ENCODE measurements at places on chromosomes 2 and 18.

DNA sequence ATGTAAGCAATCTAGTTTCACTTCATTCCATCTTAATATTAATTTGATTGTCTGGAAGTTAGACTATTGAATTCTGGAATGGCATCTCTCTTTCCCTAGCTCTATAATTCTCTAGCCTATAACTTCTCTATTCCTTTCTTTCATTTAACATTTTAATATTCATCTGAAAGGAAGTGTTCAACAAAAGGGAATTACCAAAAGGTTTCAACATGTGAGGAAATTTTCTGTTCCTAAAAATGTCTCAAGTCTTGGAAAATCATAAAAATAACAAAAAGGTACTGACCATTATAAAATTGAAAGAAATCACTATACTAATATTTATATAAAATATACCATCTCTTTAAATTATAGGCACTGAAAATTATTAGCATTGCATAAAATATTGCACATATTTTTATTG is 228.7 kb downstream of the TXNL1 start:
- DNase-seq: no peak

DNA sequence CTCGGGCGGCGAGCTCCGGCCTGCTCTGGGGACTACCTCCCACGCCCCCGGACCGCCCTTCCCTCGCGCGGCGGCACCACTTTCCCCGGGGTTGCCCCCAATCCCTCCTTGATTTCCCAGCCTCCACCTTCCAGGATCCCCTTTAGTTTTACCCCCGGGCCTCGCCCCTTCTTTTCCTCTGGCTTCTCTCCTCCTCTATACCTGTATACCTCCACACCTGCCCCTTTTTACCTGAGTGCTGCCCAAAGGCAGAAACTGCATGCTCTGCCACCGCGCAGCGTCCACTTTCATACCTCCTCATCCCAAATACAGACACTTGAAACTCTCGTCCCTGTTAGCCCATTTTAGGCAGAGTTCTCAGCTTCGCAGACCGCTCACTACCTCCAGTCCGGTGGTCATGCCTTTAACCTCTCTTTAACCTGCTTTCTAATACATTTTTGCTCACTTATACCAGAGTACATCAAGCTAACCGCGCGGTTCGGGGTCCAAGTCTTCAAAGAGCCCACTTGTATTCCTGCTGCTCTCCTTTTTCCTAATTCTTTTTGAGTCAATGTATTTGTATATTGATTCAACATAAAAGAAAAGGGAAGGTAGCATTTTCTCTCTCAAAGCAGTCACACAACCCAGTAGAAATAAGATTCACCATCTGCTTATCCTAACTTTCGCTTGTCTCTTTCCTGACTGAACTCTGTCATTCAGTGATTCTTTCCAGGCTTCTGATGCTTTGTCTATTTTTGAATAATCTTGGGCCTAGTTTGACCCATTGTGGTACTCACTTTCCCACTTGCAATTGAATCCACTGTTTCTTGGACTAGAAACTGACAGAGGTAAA is 901 bp downstream of the SPOPL start:
- DNase-seq: no peak

DNA sequence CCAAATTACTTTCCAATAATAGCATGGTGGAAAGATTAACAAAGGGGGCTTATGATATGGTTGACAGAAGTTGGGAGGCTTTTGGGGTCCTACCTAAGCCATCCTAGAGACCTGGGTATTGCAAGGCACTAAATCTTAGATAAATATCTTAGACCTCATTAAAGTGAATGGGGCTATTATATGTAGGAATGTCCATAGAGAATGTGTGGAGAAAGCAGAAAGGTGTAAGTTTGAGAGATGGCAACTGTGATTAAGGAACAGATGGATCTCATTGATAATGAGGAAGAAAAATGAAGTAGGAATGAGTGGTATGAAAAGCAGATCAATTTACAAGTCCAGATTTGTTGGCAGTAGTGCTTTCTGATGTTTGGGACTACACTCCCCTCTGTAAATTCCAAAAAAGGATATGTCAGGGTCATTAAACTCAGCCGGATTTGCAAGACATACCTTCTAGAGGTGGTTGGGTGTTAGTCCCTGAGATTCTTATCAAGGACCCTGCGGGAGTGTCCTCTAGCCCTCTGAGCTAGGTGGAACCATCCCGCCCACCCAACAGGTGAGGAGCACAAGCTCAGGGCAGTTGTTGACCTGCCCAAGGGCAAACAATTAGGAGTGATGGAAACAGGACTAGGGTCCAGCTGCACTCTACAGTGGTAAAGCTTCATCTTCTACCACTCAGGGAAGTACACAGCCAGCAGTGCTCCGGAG is 12.1 kb downstream of the TCF7L1 start:
- DNase-seq: no peak

DNA sequence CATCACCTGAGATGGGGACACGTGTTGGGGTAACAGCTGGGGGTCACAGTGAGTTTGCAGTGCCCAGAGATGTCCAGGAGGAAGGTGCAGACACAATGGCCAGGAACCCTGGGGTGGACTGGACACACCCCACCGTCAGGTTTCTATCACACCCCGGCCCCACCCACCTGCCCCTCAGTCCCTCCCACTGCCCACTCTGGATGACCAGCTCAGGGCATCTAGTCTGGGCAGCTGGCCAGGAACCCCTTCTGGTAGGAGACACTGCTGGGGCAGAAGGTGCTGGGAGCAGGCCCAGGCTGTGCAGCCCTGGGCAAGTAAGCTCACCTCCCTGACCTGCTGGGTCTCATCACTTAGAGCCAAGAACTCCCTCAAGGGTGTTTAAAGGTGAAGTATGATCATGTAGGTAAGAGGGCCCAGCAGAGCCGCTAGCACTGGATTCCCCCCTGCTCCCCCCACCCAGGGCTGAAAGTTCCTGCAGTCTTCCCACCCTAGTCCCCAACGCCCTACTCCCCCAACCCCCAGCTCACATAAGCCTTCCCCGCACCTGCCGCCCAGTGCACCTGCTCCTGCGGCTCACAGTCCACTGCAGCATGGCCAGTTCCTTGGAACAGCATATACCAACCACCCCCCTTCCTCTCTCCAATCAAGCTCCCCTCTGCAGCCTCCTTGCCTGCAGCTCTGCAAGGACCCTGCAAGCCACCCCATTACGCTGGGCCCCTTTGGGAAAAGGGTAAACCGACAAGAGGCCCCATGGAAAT is 17.3 kb downstream of the BIN1 start:
- no peak for DNase-seq

GRCh38 chr2:233386382-233387041 is 32.2 kb downstream of the DGKD start:
- DNase-seq: no peak

DNA sequence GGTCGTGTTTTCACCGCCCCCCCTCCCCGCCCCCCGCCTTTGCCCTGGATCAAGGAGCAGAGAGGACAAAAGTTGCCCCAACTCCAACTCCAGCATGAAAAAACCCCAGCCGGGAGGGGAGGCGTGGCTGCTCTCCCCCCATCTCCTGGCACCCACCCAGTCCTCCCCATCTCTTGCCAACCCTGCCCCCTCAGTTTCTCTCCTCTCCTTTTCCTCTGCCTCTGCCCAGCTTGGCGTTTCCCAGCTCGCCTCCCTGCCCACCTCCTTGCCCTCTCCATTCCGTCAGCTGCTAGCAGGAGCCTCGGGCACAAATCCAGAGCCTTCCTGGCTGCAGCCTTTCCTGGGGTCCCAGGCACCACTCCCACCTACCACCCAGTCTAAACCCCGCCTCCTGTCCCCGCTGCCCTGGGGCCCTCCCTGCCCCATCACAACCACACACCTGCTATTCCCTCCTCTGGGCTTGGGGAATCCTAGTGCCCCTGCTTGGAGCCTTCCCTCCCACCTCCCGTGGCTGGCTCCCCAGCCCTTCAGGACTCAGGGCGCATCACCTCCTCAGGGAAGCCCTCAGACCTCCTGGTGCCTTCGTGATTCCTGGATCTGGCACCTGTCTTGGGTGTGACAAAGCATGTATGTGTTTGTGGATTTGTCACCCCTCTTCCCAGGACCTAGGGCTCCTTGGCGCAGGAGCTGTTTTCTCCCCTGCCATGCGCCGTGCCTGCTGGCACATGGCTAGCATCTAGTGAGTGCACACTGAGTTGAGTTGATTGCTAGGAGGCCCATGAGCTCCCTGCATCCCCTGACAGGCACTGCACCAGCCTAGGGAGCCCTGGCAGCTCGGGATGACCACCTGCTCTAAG is 209.1 kb downstream of the TFCP2L1 start:
- DNase-seq: no peak

- no peak for DNase-seq
Measured at GRCh38 chr2:227671170-227671905, 4.7 kb downstream of the SCYGR5 start.

DNA sequence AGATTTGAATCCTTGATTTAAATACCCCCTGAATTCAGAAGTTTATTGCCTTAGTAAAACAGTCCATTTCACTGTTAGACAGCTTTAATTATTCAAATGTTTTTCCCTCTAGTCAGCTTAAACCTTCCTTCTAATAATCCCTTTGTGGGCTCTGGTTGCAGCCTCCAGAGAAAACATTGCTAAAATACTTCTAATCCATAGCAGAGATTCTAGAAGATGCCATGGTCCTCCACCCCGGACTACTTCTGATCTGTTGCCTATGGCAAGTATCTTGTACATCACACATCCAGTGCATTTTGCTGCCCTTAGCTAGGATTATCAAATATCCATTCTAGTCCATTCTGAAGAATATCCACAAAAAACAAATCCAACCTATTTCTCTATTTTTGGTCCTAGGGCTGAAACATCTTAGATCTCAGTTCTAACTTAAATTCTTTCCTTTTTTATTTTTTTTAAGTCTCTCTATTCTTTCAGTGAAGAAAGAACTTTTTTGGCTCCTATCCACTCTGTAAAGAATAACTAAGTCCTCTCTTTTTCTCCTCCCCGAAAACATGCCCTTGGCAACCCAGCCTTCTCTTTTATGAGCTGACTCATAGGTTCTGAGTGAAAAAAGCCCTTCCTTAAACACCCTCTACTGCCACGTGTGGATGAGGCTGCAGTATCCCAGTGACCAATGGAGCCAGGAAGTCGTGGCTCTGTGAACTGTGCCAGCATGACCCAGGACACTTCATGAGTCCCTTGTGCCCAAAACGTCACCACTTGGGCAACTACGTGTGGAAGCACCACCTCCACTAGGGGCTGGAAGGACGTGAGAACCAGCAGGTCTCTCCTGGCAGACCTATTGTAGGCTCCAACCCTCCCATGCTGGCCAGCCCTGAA is 349.8 kb downstream of the TNS1 start:
- peak; percentile 89 for DNase-seq

DNA sequence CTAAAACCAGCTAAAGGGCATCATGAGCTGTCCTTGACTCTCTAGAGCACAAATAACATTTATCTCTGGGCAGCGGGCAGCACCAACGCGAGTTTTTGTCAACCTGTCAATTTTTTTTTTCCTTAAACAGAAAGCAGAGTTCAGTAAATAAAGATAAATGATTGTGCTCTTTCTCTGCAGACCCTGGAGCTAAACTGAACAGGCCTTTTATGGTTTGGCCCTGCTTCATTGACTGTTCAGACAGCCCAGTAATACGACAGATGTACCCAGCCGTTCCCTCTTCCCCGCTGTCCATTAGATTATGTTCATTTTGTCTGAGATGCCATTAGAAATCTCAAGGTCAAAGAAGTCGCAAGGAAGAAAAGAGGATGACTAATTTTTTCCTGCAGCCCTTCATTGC is 280.5 kb upstream of the PIK3C3 start:
- DNase-seq: no peak

GRCh38 chr18:35000457-35000856 is 40.8 kb upstream of the MAPRE2 start:
- no peak for DNase-seq

DNA sequence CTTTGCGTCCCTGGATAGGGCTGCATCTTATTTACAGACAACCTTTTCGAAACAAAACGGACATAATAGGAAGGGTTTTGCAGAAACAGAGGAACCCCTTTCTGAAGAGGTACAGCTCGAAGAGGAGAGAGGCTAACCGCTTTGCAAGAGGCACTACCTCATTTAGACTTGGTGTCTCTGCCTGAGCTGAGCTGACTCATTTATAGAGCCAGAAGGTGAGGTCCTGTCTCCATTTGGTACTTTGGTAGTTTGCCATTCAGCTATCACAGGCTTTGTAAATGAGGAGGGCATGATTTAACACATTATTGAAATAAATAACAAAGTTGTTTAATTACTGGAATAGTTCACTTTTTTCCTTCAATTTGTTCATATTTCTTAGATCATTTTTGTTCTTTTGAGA is 2.2 kb upstream of the NXPH2 start:
- no peak for DNase-seq

DNA sequence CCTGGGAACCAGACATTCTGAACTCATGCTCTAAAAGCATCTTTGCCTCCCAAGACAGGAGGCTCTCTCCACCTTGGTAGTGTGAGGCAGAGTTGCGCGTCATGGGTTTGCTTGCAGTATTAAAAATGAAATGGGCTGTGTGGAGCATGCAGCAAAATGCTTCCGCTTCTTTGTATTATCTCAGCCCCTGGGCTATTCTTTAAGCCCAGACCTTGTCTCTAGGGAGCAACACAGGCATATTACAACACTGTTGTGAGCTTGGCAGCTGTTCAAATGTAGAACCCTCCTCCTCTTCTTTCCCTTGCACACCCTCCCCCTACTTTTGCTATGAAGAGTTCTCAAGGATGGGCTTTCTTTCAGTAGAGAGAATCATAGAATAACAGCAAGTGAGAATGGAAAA is 185.1 kb upstream of the LHCGR start:
- no peak for DNase-seq

- no peak for DNase-seq
Measured at GRCh38 chr2:134453973-134454372, 200.1 kb downstream of the MGAT5 start.

GRCh38 chr2:100292022-100292580 is 30.2 kb downstream of the LONRF2 start:
- DNase-seq: no peak

- DNase-seq: no peak
Measured at GRCh38 chr18:73739098-73739497, 408.5 kb downstream of the FBXO15 start.

- no peak for DNase-seq
Measured at GRCh38 chr18:56109757-56110156, 521.8 kb upstream of the TCF4 start.

DNA sequence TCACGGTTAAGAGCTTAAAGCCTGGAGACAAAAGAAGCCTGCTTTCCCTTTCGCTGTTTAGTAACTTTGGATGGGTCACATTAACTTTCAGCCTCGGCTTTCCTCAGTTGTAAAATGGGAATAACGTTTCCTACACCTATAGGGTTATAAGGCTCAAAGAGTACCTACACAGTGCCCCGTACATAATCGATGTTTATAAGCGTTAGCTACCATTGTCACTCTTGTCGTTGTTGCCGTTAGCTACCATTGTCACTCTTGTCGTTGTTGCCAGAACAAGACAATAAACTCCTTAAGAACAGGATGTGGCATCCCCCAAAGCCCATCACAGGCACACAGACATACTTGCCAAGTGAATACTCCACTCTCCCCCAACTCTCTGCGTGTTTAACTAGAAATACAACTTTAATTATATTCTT is 901 bp upstream of the MFSD6 start:
- DNase-seq: no peak

DNA sequence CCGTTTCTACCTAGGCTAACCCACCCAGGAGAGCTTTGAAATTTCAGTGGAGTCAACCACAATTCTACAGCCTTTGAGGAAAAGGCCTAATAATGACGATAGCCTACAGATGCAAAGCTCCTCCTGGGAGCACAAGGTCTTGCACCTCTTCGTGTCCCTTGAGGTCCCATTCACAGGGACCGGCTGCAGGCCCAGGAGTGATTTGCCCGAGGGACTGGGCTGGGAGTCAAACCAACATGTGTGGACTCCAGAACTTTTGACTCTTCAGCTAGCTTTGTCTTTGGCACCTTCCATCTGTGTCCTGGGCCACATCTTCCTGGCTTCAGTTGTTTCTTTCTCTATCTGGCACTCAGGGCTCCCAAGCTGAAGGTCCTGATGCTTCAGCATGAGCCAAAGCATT is 76.5 kb downstream of the SMAD7 start:
- no peak for DNase-seq
